ENCODE measurements at places on chromosomes 13 and 19. TPM values are rescaled to one million over a fixed set of nuclear protein-coding genes. Genes with fewer than 3 reads are reported as not detected.

ZNF99 gene
- total RNA-seq: not detected

GRK1 gene
- total RNA-seq: not detected

CYP2B6 gene
- not detected for total RNA-seq

ZNF444 gene
- total RNA-seq: 17.1 TPM

GJB6 gene
- not detected for total RNA-seq

PRR22 gene
- 0.49 TPM for total RNA-seq

ERICH4 gene
- not detected for total RNA-seq

SOX1 gene
- not detected for total RNA-seq

MZT1 gene
- 10.2 TPM for total RNA-seq

KIR3DL2 gene
- total RNA-seq: not detected

CPT1C gene
- 20.4 TPM for total RNA-seq

RNF225 gene
- total RNA-seq: 0.32 TPM

CRTC1 gene
- 4.4 TPM for total RNA-seq

SPRED3 gene
- 1.5 TPM for total RNA-seq

ZNF430 gene
- total RNA-seq: 8.9 TPM

GNG8 gene
- not detected for total RNA-seq

All from hair follicle dermal papilla cell (primary cell).